ENCODE measurements at places on chromosomes 11 and 22. TPM values are rescaled to one million over a fixed set of nuclear protein-coding genes. Genes with fewer than 3 reads are reported as not detected.

DNA sequence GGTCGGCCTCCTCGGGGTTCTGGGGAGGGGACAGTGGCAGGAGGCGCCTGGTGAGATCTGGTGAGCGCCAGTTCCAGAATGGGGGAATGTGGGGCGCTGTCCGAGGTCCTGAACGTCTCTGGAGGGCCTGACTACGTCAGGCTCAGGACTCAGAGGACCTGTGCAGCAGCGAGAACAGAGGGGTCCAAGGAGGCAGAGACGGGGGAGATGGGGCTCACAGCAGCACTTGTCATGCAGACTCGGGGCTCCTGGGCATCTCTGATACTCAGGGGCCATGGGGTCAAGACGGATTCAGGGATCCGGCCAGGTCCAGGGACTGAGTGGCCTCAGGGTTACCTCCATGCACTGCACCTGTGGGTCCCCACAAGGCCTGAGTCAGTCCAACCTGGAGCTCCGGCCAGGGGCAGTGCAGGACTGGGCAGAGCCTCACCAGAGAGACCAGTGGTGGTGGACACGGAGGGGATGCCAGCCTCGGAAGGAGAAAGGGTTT, 92.2 kb downstream of the BRD1 start:
- no peaks in the 10 kb centered on the region for H3K4me1 ChIP-seq
- no peak overlapping the region for H3K27ac ChIP-seq
- no peak for DNase-seq

GRCh38 chr22:49866646-49867045, 13.0 kb downstream of the ZBED4 start:
- no peaks in the 10 kb centered on the region for H3K4me1 ChIP-seq
- no peak overlapping the region for H3K4me3 ChIP-seq
- H3K27me3 ChIP-seq: no peaks in the 10 kb centered on the region
- DNase-seq: no peak
- H3K36me3 ChIP-seq: peaks cover 32% of the 10 kb centered on the region

DNA sequence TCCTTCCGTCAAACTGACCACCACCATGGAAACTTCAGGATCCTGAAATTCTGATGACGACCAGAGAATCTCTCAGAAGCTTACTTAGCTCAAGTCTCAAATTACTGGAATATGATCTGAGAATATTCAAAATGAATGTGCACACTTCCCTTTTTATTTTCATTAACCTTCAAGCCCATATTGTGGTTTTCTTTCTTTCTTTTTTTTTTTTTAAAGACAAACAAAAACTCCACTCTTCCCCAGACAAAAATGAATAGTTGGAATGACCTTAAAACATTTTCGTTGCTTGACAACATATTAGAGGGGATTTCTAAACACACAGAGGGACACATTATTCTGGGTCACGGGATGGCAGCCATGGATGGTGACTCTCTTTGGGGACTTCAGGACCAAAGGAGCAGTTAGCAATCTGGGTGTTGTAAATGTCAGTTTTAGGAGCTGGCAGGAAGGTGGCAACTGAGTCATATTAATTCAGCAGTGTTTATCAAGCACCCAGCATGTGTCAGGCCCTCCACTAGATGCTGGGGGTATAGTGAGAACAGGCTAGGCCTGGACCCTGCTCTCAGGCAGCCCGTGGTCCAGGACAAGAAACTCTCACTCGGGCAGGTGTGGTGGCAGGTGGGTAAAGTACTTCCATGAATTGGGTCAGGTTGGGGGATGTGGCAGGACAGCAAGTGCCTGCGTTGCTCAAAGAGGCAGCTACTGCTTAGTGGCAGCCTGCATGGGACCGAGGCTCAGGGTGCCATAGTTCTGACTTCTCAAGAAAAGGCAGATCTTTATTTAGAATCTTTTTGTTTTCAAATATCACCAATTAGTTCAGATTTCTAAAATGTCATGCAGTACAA, 126.1 kb downstream of the HIPK3 start:
- H3K27ac ChIP-seq: no peak overlapping the region
- no peaks in the 10 kb centered on the region for H3K36me3 ChIP-seq
- H3K4me3 ChIP-seq: no peak overlapping the region
- DNase-seq: no peak
- peaks cover 6% of the 10 kb centered on the region for H3K4me1 ChIP-seq

GRCh38 chr22:37310075-37310606, 27.8 kb downstream of the CYTH4 start:
- H3K4me3 ChIP-seq: no peak overlapping the region
- no peak for DNase-seq
- H3K27me3 ChIP-seq: no peaks in the 10 kb centered on the region
- H3K36me3 ChIP-seq: peaks cover 23% of the 10 kb centered on the region
- H3K4me1 ChIP-seq: peaks cover 63% of the 10 kb centered on the region

- H3K27me3 ChIP-seq: no peaks in the 10 kb centered on the region
- H3K4me3 ChIP-seq: no peak overlapping the region
- no peaks in the 10 kb centered on the region for H3K4me1 ChIP-seq
- DNase-seq: peak; percentile 84
These were observed 15.8 kb downstream of the TMEM258 start for GRCh38 chr11:61776561-61777075.

- no peaks in the 10 kb centered on the region for H3K36me3 ChIP-seq
- no peak for DNase-seq
- H3K27ac ChIP-seq: no peak overlapping the region
- H3K4me3 ChIP-seq: no peak overlapping the region
- peaks cover 40% of the 10 kb centered on the region for H3K27me3 ChIP-seq
These were observed 13.2 kb upstream of the OSBPL5 start for GRCh38 chr11:3178349-3178748.

DNA sequence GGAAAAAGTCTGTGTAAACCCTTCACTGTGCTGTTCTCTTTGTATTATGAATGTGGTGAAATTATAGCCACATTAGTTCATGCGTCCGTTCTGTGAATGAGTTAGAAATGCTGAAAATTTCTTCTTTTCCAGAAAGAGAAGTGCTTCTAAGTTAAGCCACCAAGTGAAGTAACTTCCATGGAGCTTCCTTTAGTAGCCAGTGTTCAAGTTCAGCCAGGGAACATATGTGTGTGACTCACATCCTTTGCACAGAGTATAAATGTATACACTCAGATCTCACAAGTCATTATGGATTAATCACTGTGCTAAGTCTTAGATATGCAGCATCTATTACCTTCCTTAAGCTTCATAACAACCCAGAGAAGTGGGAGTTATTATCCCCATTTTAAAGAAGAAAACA, 3.1 kb upstream of the MMP8 start:
- DNase-seq: no peak
- H3K4me3 ChIP-seq: no peak overlapping the region
- no peaks in the 10 kb centered on the region for H3K4me1 ChIP-seq
- H3K27me3 ChIP-seq: no peaks in the 10 kb centered on the region
- no peak overlapping the region for H3K27ac ChIP-seq
- no peaks in the 10 kb centered on the region for H3K36me3 ChIP-seq

DNA sequence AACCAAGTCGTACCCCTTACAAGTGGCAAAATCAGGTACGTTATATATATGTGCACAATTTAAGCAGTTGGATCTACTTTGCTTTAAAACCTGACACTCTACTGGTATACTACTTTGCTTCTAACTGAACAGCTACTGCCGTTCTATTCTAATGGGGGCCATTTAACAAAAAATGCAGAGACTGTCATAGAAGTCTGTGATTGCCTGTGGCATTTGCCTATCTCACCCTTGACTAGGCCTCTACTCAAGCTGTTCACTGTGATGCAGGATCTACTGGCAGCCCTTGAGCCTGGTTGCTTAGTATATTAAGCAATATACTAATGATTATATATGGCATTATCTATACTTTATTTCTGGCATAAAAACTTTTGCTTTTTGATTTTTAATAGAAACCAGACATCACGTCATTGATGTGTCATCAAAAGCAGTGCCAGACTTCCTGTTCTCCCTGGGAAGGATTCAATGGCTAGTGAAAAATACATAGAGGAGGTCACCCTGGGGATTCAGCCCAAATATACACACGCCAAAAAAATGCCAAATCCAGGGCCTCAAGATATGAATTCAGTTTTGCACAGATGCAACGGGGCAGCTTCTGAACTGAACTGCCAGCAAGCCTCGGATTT, 40.0 kb upstream of the FIBIN start:
- no peaks in the 10 kb centered on the region for H3K36me3 ChIP-seq
- H3K4me3 ChIP-seq: no peak overlapping the region
- no peaks in the 10 kb centered on the region for H3K27me3 ChIP-seq

DNA sequence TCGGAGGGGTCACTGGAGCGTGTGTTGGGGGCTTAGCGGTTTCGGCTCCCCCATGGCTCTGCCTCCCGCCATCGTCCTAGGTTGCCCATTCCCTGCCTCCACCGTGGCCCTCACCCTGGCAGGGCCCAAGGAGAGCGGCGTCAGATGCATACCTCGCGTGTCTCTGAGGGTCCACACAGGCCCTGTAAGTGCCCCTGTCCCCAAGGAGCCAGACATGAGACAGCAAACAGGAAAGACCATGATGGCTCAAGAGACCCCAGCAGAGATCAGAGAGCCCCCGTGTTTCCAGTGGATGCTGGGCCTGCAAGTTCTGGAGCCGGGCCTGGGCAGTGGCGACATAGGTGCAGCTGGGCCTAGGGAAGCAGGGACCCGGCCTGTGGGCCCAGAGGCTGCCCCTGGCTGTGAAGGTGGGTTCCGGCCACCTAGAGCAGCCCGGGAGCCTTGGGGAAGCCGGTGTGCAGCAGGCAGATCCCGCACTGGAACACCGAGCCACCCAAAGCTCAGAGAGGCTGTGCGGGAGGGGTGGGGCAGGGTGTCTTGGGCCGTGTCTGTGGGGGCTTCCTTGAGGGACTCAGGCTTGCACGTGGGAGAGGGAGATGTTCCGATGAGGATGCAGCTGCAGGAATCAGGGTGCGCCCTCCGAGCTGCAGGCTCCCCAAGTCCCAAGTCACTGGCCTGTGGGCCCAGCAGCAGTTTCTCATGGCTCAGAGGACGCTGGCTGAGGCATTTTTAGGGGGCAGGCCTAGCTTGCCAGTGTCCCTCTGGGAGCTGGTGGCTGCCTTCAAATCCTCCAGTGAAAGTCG, 126.4 kb downstream of the KCNQ1OT1 start:
- H3K27ac ChIP-seq: no peak overlapping the region
- H3K27me3 ChIP-seq: no peaks in the 10 kb centered on the region

DNA sequence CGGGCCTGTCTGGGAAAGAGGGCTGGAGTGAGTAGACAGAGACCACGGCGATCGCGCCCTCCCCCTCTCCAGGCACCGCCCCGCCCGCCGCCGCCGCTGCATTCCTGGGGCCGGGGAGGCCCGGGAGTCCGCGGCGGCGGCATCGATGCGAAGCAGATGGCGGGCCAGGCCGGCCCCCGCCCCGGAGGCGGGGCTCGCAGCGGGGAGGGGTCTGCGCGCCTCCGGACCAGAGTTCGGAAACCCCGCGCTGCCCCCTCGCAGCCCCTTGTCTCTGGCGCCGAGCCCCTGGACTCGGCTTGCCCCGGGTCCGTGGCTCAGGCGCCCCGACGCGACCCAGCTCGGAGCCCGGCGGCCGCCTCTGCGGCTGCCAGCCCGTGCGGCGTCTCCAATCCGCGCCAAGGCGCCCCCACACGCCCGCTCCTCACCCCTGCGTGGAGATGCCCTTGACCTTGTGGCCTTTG, 1.3 kb downstream of the SCARF2 start:
- H3K36me3 ChIP-seq: peaks cover 15% of the 10 kb centered on the region
- H3K27me3 ChIP-seq: peaks cover 78% of the 10 kb centered on the region
- H3K4me1 ChIP-seq: peaks cover 9% of the 10 kb centered on the region
- no peak for DNase-seq
- peak overlapping the region; percentile 87 for H3K27ac ChIP-seq
- H3K4me3 ChIP-seq: peak overlapping the region; percentile 75

DNA sequence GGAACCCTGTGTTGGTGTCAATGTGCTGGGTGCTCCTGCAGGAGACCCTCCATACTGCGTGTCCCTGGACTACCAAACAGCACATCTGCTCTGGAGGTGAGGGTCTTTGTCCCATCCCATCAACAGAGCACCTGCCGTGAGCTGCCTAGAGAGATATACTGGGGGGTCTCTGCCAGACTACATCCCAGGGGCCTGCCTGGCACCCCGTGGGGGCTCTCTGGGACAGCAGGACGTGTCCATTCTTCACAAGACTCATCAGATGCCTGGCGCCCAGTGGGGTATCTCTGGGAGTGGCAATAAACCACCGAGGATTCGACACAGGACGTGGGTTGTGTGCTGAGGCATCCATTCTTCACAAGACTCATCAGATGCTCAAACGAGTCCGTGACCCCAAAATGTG, 42.7 kb downstream of the SHANK2 start:
- no peak overlapping the region for H3K4me3 ChIP-seq
- no peak overlapping the region for H3K27ac ChIP-seq

GRCh38 chr11:12184699-12185098, 74.3 kb downstream of the MICAL2 start:
- H3K4me1 ChIP-seq: peaks cover 45% of the 10 kb centered on the region
- H3K4me3 ChIP-seq: no peak overlapping the region
- no peak for DNase-seq
- H3K27ac ChIP-seq: no peak overlapping the region
- H3K36me3 ChIP-seq: peaks cover 40% of the 10 kb centered on the region

DNA sequence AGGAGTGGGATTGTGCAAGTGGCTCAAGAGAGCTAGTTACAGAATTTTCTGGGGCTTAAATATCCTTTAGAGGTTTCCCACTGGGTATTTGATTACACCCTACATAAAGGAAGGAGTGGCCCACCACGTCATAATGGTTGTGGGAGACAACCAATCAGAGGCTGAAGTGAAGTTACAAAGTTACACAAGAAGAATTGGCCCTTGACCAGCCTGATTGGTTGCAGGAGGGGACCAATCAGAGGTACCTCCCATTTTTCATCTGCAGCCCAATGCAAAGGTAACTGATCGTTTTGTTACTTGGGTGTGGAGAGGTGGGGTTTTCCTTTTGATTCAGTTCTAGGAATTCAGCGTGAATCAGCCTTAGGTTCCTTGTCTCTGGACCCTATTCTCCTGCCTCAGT, 430.5 kb upstream of the FAT3 start:
- H3K36me3 ChIP-seq: no peaks in the 10 kb centered on the region
- H3K4me1 ChIP-seq: peaks cover 15% of the 10 kb centered on the region
- H3K27me3 ChIP-seq: no peaks in the 10 kb centered on the region
- DNase-seq: no peak
- no peak overlapping the region for H3K27ac ChIP-seq
- no peak overlapping the region for H3K4me3 ChIP-seq

- no peak overlapping the region for H3K4me3 ChIP-seq
- no peak overlapping the region for H3K27ac ChIP-seq
- no peaks in the 10 kb centered on the region for H3K27me3 ChIP-seq
- no peak for DNase-seq
- H3K4me1 ChIP-seq: no peaks in the 10 kb centered on the region
- peaks cover 9% of the 10 kb centered on the region for H3K36me3 ChIP-seq
These were observed 9.6 kb downstream of the PTDSS2 start for GRCh38 chr11:459511-460220.

- H3K27me3 ChIP-seq: peaks cover 37% of the 10 kb centered on the region
- DNase-seq: no peak
- H3K4me3 ChIP-seq: no peak overlapping the region
These were observed 395.9 kb upstream of the CCDC90B start for GRCh38 chr11:83681906-83682610.

GRCh38 chr22:36486619-36487384, 5.4 kb upstream of the TXN2 start:
- H3K27me3 ChIP-seq: no peaks in the 10 kb centered on the region
- H3K27ac ChIP-seq: no peak overlapping the region
- peaks cover 15% of the 10 kb centered on the region for H3K36me3 ChIP-seq
- H3K4me3 ChIP-seq: no peak overlapping the region
- peaks cover 10% of the 10 kb centered on the region for H3K4me1 ChIP-seq

OR8G5 gene
- total RNA-seq: not detected

KRTAP5-9 gene
- not detected for total RNA-seq

MS4A4A gene
- not detected for total RNA-seq

PYGM gene
- total RNA-seq: 1.8 TPM

TP53AIP1 gene
- total RNA-seq: 0.78 TPM

IGSF9B gene
- 10.2 TPM for total RNA-seq

PLAAT2 gene
- total RNA-seq: 9.5 TPM

CCDC116 gene
- not detected for total RNA-seq

TMEM191C gene
- total RNA-seq: 2.2 TPM

Measured in Calu3 (cell line).